ENCODE measurements at places on chromosomes 7 and 10.

DNA sequence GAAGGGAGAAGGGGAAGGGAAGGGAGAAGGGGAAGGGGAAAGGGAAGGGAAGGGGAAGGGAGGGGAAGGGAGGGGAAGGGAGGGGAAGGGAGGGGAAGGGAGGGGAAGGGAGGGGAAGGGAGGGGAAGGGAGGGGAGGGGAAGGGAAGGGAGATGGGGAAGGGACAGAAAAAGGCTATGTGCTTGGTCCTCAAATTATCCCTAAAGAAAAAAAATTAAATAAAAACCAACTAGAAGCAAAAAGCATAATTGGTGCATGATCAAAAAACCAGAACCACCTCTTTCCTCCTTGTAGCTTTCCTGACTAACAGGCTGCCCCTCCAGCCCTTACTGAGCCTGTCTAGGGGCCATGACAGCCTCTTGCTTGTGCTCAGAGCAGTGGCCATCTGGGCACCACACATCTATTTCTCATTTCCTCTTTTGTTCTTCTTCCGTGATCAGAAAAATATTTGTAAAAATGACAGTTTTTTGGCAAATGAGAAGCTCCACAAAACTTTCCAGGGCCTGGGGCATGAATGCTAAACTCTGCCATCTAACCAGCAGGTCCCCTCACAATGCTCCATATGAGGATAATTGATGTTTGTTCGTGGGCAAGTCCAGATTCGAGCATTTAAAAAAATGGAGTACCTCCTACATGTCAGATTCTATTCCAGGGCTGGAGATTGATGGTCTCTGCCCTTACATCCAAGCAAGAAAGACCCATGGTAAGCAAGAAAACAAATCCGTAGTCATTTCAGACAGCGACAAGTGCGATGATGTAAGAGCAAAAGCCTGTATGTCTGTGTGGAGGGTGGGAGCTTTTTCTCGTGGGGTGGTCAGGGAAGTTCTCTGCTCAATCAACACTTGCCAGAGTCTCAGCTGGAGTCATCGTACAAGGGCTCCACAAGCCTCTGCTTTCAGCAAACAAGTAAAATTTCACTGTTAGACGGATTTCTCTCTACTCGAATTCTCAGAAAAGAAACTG lies 320.9 kb downstream of the WDR11 start:
- no peak for DNase-seq

DNA sequence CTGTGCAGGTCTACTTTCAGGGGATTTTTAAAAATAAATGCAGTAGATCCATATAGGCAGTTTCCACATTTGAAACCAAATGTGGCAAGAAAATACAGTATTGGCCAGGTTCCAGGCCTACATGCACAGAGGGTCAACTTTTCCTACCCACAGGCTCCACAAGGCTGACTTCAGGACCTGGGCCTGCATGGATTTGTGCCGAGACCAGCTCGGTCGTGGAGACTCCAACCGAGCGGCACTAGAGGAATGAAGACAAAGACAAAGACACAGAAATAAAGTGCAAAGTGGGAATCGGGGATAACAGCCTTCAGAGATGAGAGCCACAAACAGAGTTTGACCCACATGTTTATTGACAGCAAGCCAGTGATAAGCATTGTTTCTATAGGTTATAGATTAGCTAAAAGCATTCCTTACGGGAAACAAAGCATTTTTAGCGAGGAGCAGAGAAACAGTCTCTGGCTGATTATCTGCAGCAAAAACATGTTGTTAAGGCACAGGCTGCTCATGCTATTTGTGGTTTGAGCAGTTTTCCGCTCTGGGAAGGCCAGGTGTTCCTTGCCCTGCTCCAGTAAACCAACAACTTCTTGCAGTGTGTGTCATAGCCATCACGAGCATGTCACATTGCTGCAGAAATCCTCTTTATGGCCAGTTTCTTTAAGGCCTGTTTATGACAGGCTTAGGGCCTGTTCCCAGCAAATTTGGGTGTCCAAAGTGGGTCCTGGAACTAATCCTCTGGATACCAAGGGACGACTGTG lies 52.6 kb downstream of the ZNF37A start:
- no peak for DNase-seq

- no peak for DNase-seq
Measured at GRCh38 chr7:132573251-132573955, 2.9 kb downstream of the PLXNA4 start.

- no peak for DNase-seq
Measured at GRCh38 chr10:63718421-63718820, 197.2 kb downstream of the REEP3 start.

GRCh38 chr7:128363261-128363721 lies 1.8 kb upstream of the PRRT4 start:
- no peak for DNase-seq

DNA sequence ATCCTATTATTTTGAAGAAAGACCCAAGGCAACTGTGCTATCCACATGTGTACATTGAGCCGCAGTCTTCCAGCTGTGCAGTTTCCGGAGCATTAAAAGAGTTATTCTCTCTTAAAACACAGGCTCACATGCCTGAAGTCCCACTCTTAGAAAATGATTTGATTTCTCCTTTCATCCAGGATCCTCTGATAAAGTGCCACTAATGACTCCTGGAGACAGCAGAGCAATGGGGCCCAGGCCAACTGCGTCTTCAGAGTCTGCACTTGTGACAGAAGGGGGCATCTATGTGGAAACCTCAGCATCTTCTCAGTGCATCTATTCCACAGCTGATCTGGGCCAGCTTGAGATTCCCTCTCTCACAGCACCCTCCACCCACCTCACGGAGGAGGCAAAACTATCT lies 482.1 kb upstream of the AKR1E2 start:
- DNase-seq, result no peak

DNA sequence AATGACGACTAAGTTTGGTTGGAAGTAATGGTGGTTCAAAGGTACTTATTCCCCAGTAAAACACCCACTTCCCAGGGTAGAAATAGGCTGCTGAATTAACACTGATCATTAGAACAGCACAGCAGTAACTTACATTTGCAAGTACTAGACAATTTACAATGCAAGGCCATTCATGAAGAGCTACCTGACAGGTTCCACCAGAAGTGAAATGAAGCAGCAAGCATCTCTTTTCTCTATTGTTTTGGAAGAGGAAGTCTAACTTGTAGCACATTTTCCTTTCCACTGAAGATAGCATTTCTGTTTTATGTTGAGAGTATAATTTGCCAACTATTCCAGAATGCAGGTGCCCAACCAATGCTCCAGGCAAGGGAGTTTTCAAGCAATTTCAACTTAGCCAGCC lies 145.9 kb downstream of the CREB5 start:
- DNase-seq, result no peak

GRCh38 chr10:128411643-128412042 lies 285.4 kb upstream of the MKI67 start:
- no peak for DNase-seq

DNA sequence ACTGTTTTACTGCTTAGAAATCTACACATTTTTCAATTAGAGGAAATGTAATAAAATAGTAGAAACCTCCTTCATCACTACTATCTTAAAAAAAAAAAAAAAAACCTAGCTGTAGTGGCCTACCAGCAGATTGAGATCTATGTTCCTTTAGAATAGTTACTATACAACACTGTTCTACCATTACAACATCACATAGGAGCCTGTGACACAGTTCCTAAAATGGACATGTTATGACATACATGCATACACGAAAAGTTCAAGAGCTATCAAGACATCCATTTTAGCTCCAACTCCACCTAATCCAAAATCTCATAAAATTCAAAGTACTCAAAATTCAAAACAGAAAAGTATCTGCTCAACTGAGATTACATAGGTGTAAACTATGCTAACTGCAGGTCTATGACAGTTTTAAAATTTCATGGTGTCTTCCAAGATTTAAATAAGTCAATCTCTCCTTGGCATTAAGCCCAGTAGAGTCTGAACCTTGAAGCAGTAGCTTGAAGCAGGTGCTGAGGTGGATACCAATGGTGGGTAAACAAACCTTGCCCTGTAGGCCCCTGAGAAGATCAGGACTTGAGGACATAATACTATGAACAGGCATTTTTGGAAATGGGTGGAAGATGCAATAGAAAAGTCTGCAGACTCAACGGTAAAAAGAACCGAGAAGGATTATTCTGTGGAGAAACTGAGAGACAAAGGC lies 17.0 kb downstream of the CACUL1 start:
- DNase-seq, result no peak

DNA sequence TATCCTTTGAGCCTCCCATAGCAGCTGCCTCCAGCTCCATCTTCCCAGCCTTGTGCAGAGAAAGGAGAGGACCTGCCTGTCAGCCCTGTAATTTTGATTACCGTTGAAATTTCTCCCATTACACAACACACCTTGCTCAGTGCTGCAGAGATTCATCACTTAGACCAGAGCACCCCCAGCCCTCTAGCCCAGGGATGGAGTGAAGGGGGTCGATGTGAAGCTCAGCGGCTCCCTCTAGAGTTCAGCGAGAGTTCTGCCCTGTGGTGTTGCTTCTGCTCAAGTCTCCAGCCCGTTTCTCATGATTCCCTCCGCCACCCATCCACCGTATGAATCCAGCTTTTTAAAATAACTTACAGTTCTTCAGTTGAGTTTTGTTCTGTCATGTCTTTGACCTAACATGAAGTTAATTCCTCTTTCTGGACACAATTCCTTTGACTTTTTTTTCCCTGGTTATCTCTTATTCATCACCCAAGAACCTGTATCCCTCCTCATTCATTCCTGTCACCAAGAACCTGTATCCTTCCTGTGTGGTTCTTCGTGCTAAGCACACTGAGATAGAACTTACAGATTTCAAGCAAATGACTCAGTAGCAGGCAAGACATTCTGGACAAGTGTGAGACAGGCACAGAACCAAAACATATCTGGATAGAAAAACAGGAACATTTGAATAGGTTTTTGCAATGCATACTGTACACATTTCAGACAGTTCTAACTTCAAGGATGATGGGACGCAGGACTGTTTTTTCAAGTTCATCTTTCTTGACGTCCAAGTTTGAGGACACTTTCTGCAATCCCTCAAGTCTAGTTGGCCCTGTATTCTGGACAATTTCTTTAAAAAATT lies 35.0 kb upstream of the ZNF32 start:
- DNase-seq, result no peak

DNA sequence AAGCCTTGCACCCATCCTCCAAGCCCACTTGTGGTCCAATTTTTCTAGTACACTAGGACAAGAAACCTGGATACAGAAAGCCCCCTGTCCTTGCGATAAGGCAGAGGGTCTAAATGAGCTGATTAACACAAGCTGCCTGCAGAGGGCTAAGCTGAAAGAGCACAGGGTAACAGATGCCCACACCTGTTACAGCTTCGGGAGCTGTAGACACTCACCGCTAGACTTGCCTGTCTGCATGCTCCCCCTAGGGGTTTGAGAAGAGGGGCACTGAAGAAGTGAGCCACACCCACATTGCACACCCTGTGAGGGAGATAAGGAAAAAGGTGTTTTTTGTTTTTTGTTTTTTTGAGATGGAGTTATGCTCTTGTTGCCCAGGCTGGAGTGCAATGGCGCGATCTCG lies 386.5 kb upstream of the AUTS2 start:
- no peak for DNase-seq

DNA sequence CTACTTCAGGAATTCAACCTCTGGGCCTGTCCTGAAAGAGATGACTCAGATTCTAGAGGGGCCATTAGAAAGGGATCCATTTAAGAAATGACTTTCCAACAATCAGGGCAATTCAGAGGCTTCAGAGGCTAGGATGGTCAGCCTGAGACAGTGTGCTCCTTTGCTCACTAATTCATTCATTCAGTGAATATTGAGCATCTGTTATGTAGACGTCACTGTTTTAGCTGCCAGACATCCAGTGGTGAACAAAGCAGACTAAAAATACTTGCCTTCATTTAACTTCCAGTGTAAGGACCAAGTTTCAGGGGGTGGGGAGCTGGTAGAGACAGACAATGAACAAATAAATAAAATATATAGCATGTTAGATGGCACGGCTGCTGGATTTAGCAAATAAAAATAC lies 1.6 kb downstream of the KIAA1217 start:
- DNase-seq, result no peak

DNA sequence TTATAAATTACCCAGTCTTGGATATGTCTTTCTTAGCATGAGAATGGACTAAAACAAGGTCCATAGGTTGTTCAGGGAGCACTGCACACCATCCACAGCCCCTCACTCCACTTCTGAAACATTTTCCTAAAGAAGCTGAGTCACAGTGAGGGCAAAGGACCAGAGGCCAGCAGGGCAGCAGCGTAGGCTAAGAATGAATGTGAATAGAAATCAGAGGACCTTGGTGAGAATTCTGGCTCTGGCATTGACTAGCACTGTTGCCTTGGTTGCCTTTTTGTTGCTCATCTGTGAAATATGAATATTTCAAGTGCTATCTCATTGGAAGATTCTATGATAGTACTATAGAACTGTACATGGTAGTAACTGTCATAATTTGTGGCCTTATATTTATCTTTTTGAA lies 41.7 kb upstream of the TOMM7 start:
- DNase-seq, result no peak

DNA sequence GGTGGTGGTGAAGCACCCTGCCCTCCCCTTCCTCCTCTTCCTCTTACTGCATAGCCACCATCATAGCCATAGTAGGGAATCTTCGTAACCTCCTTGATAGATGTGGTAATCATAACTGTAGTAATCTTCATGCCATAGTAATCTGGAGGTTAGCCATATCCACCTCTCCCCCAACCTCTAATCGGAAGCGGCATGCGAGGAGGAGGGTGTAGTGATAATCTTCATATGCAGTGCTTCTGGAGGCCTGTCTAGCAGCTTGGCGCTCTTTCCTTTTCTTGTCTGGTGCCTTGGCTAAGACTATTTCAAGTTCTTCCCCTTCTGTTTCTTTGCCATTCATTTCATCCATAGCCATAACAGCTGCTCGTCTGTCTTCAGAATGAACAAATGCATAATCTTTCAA lies 90.9 kb downstream of the MLLT10 start:
- no peak for DNase-seq

DNA sequence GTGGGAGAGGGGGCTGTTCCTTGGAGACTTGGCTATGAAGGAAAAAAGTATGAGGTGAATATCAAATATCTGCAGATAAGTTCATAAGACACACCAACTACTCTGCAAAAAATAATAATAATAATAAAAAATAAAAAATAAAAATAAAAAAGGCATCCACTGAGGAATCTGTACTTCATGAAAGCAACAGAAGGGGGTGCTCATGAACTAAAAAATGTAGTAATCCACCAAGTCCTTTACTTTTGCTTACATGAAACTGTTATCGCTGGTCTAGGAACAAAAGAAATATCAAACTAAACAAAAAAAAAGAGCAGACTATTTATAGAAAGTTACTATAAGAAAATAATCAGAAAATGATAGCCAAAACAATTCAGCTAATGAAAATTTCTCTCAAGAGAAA lies 579.0 kb downstream of the PHTF2 start:
- DNase-seq, result no peak

DNA sequence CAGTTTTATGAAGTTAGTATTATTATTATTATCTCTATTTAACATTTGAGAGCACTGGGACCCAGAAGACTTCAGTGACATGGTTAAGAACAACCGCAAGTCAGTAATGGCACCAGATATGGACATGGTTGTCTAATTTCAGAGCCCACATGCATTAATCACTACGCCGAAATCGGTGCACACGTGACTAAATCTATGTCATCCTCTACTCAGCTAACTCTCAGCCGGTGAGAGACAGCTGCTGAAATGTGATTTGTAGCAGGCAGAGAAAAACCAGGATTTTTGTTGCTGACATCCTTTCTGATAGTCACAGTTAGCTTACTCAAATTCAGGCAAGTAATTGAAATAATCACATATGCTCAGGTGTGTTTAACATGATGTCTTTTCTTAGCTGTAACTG lies 127.7 kb downstream of the SPAG6 start:
- no peak for DNase-seq
